ENCODE measurements at places on chromosomes 11 and 22.

DNA sequence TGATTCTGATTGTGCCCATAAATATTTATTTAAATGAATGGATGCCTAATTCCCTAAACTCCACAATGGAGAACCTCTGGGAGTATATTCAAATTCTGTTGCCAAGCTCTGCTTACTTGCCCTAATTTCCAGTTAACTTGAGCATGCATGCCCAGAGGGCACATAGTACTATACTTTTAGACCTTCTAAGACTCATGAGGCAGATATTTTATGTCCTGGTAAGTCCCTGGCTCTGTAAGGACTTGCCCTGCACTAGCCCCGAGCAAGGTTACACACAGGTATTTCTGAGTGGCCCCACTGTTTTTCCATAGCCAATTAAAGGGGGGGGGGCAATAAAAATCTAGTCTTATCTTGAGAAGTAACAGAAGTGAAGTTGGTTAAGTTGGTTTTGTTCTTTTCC is 21.1 kb upstream of the CAPRIN1 start:
- DNase-seq: no peak

DNA sequence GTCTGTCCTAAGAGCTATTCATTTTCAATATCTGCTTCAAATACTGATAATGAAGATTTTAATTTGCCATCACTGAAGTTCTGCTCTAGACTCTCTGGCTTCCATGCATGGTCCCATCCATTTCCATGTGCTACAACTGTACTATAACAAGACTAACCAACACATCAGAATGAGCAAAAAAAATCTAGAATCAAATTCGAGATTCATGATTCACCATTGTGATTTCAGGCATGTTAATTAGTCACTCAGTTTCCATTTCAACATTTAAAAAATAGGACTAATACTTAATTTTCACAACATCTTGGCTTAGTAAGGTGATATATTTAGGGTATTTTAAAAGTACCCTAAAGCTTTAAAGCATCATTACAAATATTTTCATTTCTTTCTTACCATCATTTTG is 22.8 kb downstream of the PICALM start:
- DNase-seq: no peak

DNA sequence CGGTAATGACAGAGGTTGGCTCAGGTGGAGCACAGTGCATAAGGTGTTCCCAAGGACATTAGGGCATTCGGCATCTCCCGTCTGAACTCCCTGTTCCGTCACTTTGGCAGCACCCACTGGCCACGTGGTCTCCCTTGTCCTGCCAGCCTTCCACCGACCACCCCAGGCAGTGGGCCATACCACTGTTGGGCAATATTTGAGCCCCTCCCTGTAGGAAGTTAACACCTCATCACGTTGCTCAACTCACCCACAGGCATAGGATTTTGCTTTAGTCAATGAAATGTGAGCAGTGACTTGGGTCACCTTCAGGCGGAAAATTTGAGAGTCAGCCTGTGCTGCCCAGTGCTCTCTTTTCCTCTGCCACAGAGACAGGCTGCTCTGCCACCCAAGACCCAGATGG is 44.0 kb downstream of the SERPINH1 start:
- DNase-seq: no peak

DNA sequence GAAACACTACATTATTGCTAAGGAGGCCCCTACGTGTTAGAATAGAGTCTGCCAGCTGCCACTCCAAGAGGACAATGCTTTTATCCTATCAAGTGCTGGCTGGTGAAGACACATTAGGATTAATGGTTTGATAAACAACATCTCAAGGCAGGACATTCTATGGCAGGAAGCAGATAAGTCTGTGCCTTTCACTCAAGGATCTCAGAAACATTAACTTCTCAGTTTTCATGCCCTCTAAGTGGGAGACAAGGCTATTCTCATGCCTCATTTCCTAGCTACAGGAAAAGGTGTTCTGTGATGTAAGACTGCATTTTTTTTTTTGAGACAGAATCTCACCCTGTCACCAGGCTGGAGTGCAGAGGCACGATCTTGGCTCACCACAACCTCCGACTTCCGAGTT is 23.5 kb upstream of the TIMP3 start:
- DNase-seq: no peak

DNA sequence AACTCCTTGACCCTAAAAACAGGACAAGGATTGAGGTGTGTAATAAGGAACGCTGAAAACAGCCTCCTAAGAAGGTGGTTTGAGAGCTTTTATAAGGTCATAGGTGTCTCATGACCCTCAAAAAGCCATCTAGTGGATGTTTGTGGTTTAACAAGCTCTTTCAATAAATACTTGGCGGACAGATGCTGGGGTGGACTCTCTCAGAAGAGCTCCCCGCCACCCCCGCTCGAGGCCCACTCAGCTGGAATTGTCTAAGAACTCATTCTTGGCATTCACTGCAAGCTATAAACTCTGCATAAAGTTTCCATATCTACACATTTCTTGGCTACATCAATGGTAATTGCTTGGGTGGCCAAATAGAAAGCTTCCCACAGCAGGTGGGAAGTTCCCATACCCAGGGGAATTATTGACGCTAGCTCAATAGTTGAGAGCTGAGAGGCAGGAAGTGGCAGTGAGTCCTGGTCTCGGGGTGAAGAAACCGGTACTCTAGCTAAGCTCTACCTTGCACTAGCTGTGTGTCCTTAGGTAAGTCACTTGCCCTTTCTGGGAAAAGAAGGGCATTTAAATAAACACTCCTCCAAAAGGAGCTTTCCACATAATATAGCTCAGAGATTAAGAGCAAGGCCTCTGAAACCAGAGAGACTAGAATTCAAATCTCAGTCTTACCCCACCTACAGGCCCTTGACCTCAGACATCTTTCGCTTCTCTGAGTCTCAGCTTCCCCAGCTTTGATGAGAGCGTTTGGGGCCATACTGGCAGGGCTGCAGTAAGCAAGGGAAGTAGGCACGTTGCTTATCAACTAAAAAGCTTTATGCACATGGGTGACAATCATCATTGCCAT is 6.4 kb downstream of the MS4A15 start:
- DNase-seq: no peak

DNA sequence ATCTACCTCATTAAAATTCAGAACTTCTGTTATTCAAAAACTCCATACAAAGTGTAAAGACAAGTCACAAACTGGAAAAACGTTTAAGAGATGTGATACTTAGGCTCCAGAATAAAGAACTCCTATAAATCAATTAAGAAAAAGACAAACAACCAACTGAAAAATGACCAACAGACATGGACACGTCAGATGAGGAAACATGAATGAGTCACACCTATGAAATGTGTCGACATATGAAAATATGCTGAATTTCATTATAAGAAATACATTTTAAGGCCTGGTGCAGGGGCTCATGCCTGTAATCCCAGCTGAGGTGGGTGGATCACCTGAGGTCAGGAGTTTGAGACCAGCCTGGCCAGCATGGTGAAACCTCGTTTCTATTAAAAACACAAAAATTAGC is 78.7 kb downstream of the ENTHD1 start:
- DNase-seq: no peak

GRCh38 chr11:130215531-130216220 is 56.1 kb downstream of the ST14 start:
- no peak for DNase-seq

GRCh38 chr11:101786421-101786820 is 128.4 kb upstream of the CEP126 start:
- DNase-seq: no peak

DNA sequence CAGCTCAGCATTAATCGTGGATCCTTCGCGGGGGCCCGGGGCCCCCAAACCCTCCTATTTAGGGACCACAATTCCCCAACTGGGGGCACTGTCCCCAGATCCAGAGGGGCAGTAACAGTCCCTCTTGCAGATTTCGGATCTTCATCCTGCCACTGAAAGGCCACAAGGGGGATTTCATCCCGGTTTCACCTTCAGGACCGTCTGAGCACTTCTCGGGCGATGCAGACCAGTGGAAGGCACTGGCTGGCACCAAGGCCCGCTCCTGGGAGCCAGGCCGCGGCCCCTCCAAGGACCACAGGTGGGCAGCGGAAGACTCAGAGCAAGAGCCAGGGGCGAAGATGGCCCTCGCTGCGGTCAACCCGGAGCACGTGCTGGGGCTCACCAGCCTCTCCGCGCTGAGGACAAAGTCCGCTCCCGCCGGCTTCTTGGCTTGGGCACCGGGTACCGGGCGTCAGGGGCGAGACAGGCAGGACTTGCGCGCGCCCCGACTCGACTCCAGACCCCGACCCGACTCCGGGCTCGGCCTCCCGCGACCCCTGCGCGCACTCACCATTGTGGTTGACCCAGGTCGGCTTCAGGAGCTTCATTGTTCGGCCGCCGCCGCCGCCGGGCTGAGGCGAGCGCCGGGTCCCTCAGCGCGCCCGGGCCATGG is 517 bp downstream of the HIRA start:
- DNase-seq: peak; percentile 14

GRCh38 chr11:68317147-68317785 is 4.9 kb downstream of the LRP5 start:
- DNase-seq: no peak

DNA sequence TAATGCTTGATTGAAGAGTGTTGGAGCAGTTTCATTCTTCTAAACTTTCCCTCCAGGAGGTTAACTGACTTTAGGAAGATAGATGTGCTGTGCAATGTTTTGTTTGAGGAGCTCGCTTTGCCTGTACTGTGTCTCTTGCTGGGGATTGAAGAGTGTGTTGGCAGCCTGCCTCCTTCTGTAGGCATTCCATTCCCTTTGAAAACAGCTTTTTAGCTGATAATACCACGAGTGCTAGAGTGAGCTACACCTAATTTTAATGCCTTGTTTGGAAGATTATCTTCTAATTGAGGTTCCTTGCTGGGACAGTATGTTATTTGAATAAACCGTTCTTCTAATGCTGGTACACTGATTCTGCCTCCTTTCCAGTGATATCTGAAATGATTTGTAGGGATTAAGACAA is 7.2 kb downstream of the DDX10 start:
- no peak for DNase-seq

GRCh38 chr11:132987936-132988335 is 544.4 kb downstream of the OPCML start:
- no peak for DNase-seq

Data from CD4-positive, alpha-beta memory T cell (primary cell).